Esophagus mucosa (tissue), 1 donor: ENCODE measurements at places on chromosomes 4 and X. TPM values are rescaled to one million over a fixed set of nuclear protein-coding genes. Genes with fewer than 3 reads are reported as not detected.

The SPIN2A gene
- total RNA-seq = not detected

The STK32B gene
- 0.28 TPM for total RNA-seq

The TTC29 gene
- total RNA-seq = not detected

The ITIH6 gene
- not detected for total RNA-seq

The CORIN gene
- 0.88 TPM for total RNA-seq

The MEPE gene
- not detected for total RNA-seq

The SHISA3 gene
- total RNA-seq = not detected

The CXCR3 gene
- total RNA-seq = not detected
